CD4-positive, alpha-beta memory T cell (primary cell): ENCODE measurements at places on chromosomes 16 and 17. TPM values are rescaled to one million over a fixed set of nuclear protein-coding genes. Genes with fewer than 3 reads are reported as not detected.

Gene TEX14
- total RNA-seq, result 1.3 TPM

- no peak overlapping the region for H3K27ac ChIP-seq
- no peaks in the 10 kb centered on the region for H3K4me1 ChIP-seq
- H3K27me3 ChIP-seq, result no peaks in the 10 kb centered on the region
- no peak for DNase-seq
- H3K36me3 ChIP-seq, result peaks cover 10% of the 10 kb centered on the region
- no peak overlapping the region for H3K4me3 ChIP-seq
These were observed 17.3 kb downstream of the RSPRY1 start for GRCh38 chr16:57203451-57203850.

Gene CCDC92B
- 0.47 TPM for total RNA-seq

- H3K27me3 ChIP-seq, result no peaks in the 10 kb centered on the region
- no peak for DNase-seq
- peak overlapping the region; percentile 76 for H3K27ac ChIP-seq
- peaks cover 27% of the 10 kb centered on the region for H3K4me1 ChIP-seq
- peak overlapping the region; percentile 48 for H3K4me3 ChIP-seq
- peaks cover 15% of the 10 kb centered on the region for H3K36me3 ChIP-seq
These were observed 943 bp upstream of the PIP4K2B start for GRCh38 chr17:38800237-38800760.

Gene ABCA5
- 45.0 TPM for total RNA-seq

Gene RNF43
- total RNA-seq, result 1.6 TPM

Gene TBCD
- 257 TPM for total RNA-seq

- peaks cover 32% of the 10 kb centered on the region for H3K36me3 ChIP-seq
- H3K4me1 ChIP-seq, result peaks cover 51% of the 10 kb centered on the region
- DNase-seq, result no peak
- peak overlapping the region; percentile 99 for H3K4me3 ChIP-seq
These were observed 581 bp upstream of the TMEM208 start for GRCh38 chr16:67226295-67226803.

DNA sequence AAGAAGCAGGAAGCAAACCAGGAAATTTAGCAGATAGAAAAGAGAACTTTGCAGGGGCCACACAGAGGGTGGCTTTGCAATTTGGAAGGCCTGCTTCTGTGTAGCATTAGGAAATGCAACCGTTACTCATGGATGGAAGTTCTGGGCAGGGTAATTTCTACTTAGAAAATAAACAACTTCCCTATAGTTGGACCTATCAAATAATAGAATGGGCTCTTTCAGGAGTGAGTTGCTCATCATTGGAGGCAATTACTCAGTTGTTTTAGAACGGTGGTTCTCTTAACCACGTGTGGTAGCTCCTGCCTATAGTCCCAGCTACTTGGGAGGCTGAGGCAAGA, 25.8 kb upstream of the HS3ST2 start:
- H3K27me3 ChIP-seq, result peaks cover 6% of the 10 kb centered on the region
- no peaks in the 10 kb centered on the region for H3K4me1 ChIP-seq
- DNase-seq, result no peak
- no peak overlapping the region for H3K27ac ChIP-seq
- no peaks in the 10 kb centered on the region for H3K36me3 ChIP-seq

DNA sequence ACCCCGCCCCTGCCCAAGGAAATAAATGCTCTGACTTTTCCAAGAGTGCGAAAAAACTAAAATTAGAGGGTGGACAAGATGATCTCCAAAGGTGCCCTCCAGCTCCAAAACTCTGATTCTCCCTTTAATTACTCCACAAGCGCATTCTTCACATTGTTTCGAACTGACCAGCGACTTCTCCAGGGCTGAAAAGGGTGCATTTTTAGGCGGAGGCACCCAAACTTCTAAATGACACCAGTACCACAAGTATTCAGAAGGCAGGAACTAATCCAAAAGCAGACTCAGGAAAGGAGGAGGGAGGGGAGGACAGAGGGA, 750 bp downstream of the ZFHX3 start:
- no peaks in the 10 kb centered on the region for H3K4me1 ChIP-seq
- no peaks in the 10 kb centered on the region for H3K36me3 ChIP-seq
- no peak overlapping the region for H3K4me3 ChIP-seq
- no peak overlapping the region for H3K27ac ChIP-seq

Gene TP53TG3C
- not detected for total RNA-seq

- no peak for DNase-seq
- H3K4me3 ChIP-seq, result no peak overlapping the region
- H3K4me1 ChIP-seq, result no peaks in the 10 kb centered on the region
- no peaks in the 10 kb centered on the region for H3K27me3 ChIP-seq
These were observed 102.2 kb downstream of the MYO1D start for GRCh38 chr17:32774695-32775084.

Gene NACA2
- total RNA-seq, result not detected

- no peak for DNase-seq
- H3K36me3 ChIP-seq, result no peaks in the 10 kb centered on the region
- no peaks in the 10 kb centered on the region for H3K4me1 ChIP-seq
- no peak overlapping the region for H3K4me3 ChIP-seq
- no peaks in the 10 kb centered on the region for H3K27me3 ChIP-seq
These were observed 190.7 kb downstream of the CCT6B start for GRCh38 chr17:34770586-34770985.

Gene SLC16A11
- total RNA-seq, result 1.2 TPM

DNA sequence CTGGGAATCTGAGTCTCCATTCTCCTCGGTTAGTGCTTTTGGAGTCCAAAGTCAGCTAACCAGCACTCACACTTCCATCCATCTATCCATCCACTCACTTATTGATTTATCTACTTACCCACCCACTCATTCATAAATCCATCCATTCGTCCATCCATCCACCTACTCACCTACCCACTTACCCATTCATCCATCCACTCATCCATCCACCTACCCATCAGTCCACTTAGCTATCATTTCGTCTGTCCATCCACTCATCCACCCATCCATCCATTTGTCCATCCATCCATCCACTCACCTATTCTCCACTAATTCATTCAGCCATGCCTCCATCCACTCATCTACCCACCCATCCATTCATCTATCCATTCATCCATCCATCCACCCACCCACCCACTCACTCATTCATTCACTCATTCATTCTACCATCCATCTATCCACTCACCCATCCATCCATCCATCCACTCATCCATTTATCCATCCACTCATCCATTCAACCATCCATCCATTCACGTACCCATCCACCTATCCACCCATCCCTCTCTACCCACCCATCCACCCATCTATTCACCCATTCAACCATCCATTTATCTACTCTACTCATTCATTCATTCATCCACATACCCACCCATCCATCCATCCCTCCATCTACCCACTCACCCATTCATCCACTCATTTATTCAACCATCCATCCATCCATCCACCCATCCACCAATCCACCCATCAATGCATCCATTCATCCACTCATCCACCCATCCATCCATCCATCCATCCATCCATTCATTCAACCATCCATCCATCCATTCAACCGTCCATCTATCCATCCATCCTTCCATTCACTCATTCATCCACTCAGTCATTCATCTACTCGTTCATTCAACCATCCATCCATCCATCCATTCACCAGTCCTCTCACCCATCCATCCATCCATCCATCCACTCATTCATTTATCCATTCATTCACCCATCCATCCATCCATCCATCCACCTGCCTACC, 26.1 kb downstream of the NLRC3 start:
- H3K27me3 ChIP-seq, result no peaks in the 10 kb centered on the region
- H3K4me3 ChIP-seq, result no peak overlapping the region
- DNase-seq, result no peak
- no peak overlapping the region for H3K27ac ChIP-seq
- peaks cover 77% of the 10 kb centered on the region for H3K36me3 ChIP-seq

DNA sequence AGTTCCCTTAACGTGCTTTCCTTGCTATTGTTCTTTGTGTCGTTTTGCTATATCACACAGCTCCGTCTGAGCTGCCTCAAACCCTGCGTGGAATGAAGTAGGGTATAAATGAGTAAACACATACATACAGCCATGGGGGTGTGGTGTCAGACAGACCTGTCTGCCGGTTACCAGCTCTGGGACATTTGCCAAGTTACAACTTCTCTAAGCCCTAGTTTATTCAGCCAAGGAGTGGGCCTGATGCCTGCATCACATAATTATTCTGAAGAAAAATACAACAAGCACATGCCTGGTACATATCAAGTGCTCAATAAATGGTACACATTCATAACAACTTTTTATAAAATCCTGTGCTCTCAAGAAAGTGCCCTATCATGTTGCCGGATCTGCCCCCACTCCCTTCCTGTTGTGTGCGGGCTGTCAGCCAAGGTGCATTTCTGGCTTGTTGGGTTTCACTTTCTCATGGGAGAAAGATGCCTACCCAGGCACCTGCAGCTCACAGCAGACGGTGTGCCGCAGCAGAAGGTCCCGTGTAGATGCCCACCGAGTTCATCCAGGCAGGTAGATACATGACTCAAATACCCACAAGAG, 30.5 kb downstream of the SMPD3 start:
- H3K4me3 ChIP-seq, result peak overlapping the region; percentile 25

GRCh38 chr17:80416940-80417293, 1.9 kb downstream of the ENDOV start:
- H3K4me1 ChIP-seq, result peaks cover 26% of the 10 kb centered on the region
- no peak for DNase-seq
- no peak overlapping the region for H3K27ac ChIP-seq
- peaks cover 7% of the 10 kb centered on the region for H3K27me3 ChIP-seq

- H3K27ac ChIP-seq, result peak within 1 kb of the TSS; percentile 35
- peak within 1 kb of the TSS; percentile 36 for H3K4me3 ChIP-seq
- DNase-seq, result no peak
- no peaks in the 10 kb centered on the region for H3K36me3 ChIP-seq
- H3K4me1 ChIP-seq, result peaks cover 50% of the 10 kb centered on the region
These were observed at the start of gene SLC16A11 for GRCh38 chr17:7043497-7044198. SLC16A11 (minus strand) TSS chr17:7044092; CDS start chr17:7043513, 579 bp downstream.

GRCh38 chr17:35540589-35541404, 3.3 kb upstream of the SLFN12L start:
- no peaks in the 10 kb centered on the region for H3K27me3 ChIP-seq
- peak; percentile 54 for DNase-seq
- peak overlapping the region; percentile 60 for H3K4me3 ChIP-seq

- H3K27me3 ChIP-seq, result no peaks in the 10 kb centered on the region
- H3K4me3 ChIP-seq, result no peak overlapping the region
- no peaks in the 10 kb centered on the region for H3K36me3 ChIP-seq
- H3K27ac ChIP-seq, result no peak overlapping the region
- DNase-seq, result no peak
- no peaks in the 10 kb centered on the region for H3K4me1 ChIP-seq
These were observed 101.0 kb downstream of the METRNL start for GRCh38 chr17:83180264-83180995.
